ENCODE measurements at places on chromosomes 11 and 22. TPM values are rescaled to one million over a fixed set of nuclear protein-coding genes. Genes with fewer than 3 reads are reported as not detected.

DNA sequence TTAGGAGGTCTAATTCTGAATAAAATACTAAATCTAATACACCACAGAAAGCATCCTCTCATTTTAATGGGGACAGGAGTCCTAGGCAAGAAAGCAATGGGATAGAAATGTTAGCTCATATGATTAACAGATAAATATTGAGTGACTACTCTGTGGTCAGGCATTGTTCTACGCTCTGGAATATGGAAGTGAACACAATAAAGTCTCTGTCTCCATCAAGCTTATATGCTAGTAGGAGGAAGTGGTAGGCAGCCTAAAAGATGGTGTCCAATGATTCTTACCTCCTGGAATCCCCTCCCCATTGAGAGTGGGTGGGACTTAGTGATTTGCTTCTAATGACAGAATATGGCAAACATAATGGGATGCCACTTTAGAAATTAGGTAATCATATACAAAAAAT, 160.3 kb upstream of the PDGFD start:
- H3K27ac ChIP-seq = no peak overlapping the region
- H3K4me3 ChIP-seq = no peak overlapping the region
- no peaks in the 10 kb centered on the region for H3K4me1 ChIP-seq
- no peaks in the 10 kb centered on the region for H3K27me3 ChIP-seq

- H3K4me3 ChIP-seq = no peak overlapping the region
- no peaks in the 10 kb centered on the region for H3K27me3 ChIP-seq
- no peak for DNase-seq
- peaks cover 2% of the 10 kb centered on the region for H3K36me3 ChIP-seq
- no peak overlapping the region for H3K27ac ChIP-seq
Measured at GRCh38 chr11:125637840-125638239, 12.9 kb downstream of the CHEK1 start.

DNA sequence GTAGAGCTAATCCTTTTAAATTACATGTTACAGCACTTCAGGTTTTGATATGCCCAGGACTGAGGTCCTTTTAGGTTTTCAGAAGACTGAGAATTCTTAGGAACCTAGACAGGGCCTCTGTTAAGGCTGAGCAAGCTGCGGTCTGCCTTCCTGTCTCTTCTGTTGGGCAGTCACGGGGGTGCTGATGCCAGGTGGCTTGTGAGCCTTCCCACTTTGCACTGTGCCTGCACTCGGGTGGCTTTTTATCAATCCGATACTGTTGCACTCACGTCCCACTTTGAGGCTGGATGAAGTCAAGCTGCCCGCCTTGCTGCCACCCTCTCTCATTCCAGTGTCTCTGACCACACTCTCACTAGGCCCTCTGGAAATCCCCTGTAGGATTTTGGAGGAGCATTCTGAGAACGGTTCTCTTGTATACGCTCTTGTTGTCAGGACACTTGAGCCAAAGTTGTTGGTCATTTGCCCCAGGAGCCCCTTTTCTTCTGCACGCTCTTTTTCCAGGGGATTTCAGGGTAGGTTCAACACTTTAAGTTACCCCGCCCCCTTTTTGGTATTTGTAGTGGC, 141.8 kb downstream of the TEAD1 start:
- peak overlapping the region; percentile 14 for H3K27ac ChIP-seq
- H3K36me3 ChIP-seq = no peaks in the 10 kb centered on the region
- H3K4me3 ChIP-seq = no peak overlapping the region
- H3K4me1 ChIP-seq = peaks cover 26% of the 10 kb centered on the region
- no peak for DNase-seq

GRCh38 chr11:45806072-45806933, 1.4 kb downstream of the SLC35C1 start:
- H3K4me1 ChIP-seq = peaks cover 28% of the 10 kb centered on the region
- H3K4me3 ChIP-seq = peak overlapping the region; percentile 88
- no peak overlapping the region for H3K27ac ChIP-seq
- no peak for DNase-seq
- no peaks in the 10 kb centered on the region for H3K27me3 ChIP-seq
- H3K36me3 ChIP-seq = peaks cover 35% of the 10 kb centered on the region

DNA sequence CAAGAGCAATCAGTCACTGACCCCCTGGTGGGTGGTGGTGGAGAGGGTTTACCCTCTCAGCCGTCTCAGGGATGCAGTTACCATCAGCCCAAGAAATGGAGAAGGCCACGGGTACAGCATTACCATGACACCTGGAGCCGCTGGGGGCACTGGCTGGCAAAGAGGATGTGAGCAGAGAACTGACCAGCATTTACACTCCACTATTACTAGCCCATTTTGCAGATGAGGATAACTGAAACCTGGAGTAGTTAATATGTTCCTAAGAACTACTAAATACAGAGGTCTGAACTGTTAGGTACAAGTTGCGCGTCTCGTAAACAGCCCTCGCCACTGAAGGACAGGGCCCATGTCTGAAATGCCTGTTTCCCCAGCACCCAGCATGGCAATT, 79.0 kb downstream of the TIMP3 start:
- no peaks in the 10 kb centered on the region for H3K36me3 ChIP-seq
- H3K4me1 ChIP-seq = no peaks in the 10 kb centered on the region
- H3K27me3 ChIP-seq = no peaks in the 10 kb centered on the region

DNA sequence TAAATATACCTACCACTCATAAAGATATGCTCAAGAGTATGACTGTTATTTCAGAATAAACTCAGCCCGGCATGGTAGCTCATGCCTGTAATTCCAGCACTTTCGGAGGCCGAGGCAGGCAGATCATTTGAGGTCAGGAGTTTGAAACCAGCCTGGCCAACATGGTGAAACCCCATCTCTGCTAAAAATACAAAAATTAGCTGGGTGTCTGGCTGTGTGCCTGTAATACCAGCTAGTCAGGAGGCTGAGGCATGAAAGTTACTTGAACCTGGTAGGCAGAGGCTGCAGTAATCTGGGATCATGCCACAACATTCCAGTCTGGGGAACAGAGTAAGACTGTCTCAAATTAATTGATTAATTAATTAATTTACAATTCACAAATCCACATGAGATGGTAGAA, 208.2 kb upstream of the PDGFD start:
- H3K27me3 ChIP-seq = no peaks in the 10 kb centered on the region
- no peaks in the 10 kb centered on the region for H3K36me3 ChIP-seq
- no peak overlapping the region for H3K4me3 ChIP-seq

- no peak for DNase-seq
- H3K36me3 ChIP-seq = no peaks in the 10 kb centered on the region
- no peak overlapping the region for H3K27ac ChIP-seq
Measured at GRCh38 chr11:113664981-113665710, 41.0 kb downstream of the TMPRSS5 start.

Gene SEC14L6
- total RNA-seq = 4.0 TPM

Gene HIC2
- 4.1 TPM for total RNA-seq
